ENCODE measurements at places on chromosomes 2 and 18.

GRCh38 chr2:3264010-3264744, 113.4 kb downstream of the EIPR1 start:
- no peak for DNase-seq

DNA sequence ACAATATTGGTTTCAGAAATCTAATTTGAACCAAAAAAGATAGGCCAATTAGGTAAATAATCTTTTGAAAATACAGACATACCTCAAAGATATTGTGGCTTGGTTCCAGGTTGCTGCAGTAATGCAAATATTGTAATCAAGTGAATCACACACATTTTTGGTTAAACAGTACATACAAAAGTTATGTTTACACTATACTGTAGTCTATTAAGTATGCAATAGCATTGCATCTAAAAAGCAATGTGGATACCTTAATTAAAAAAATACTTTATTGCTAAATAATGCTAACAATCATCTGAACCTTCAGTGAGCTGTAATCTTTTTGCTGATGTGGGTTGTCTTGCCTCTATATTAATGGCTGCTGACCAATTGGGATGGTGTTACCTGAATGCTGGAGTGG, 67.3 kb downstream of the KYNU start:
- DNase-seq, result no peak

DNA sequence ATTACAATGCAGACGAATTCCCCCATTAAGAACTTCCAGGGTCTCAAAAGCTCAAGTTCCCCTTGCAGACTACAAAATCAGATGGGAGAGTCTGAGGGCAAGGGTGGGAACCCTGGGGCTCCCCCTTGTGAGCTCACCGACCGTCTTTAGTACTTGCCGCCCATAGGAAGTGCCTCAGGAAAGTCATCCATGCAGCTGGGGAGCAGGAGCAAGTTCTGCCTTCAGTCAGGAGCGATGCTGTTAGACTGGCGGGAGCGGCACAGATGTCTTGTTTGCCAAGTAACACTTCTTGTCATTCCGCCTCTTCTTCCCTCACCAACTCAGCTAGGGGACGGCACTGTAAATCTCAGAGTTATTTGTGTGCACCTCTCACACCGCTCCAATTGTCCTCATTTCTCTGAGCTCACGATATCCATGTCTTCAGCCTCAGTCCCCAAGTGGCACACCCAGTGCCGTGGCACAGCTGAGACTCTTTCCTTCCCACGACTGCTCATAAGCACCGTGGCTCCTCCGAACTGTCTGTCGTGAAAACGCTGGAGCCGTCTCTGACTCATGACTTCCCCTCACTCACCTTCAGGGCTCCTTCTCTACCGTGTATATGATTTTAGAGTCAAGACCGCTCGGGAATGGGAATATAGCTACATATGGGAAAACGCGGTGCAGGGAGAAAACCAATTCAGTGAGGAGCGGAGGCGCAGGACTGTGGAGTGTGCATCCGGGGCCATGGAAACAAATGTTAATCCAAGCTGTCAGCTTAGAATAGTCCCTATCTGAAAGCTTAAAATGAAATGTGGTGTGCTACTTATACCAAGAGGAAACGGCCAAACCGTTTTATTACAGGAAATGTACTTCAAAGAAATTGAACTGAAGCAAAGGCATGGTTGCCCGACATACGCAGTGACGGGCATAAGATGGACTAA, 34.0 kb downstream of the UXS1 start:
- no peak for DNase-seq

DNA sequence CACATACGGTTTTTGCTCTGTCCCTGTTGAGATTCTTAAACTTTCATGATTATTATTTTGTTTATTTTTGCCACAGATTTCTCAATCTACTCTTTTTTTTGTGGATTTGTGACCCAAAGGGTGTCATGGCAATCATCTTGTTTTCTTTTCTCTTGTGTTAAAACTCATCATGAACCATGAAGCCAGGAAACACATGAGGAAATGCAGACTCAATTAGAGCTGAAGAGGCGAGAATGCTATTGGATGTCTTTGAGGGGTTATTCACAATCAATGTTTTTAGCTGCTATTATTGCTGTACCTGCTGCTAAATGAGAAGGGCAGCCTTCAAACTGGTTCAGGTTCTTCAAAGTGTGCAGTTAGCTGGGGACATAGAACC, 99.5 kb upstream of the MMADHC start:
- peak; percentile 29 for DNase-seq

DNA sequence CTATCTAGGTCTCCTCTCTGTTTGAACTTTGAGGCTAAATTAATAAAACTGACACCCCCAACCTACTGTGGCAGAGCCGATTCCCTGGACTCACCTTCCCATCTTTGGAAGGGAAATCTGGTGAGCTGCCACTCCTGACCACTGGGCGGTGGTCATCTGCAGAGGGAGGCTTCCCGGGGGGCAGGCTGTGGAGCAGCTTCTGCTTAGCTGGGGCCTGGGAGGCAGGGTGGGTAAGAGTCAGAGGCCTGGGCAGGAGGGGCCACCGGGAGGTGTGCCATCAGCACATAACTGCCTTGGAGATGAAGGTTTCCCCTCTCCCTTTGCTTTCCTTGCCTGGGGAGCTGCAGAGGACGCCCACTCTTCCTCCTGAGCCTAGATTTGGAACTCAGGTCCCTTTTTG, 2.3 kb upstream of the NPPC start:
- DNase-seq, result no peak

DNA sequence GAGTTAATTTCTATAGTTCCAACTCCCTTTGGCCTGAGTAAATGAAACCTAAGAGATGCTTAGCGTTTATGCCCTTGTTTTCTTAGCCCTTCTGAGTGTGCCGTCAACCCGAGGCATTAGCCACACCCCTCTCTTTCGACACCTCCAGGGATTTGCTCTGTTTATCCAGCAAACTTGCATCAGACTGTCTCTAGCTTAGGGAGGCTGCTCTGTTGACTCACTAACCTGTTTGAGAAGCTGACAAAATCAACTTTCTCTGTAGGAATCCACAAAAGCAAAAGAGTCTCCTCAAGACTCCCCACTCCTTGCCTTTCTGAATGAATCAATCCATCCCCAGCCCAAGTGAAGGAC, 317.6 kb downstream of the TNS1 start:
- DNase-seq, result peak; percentile 12

DNA sequence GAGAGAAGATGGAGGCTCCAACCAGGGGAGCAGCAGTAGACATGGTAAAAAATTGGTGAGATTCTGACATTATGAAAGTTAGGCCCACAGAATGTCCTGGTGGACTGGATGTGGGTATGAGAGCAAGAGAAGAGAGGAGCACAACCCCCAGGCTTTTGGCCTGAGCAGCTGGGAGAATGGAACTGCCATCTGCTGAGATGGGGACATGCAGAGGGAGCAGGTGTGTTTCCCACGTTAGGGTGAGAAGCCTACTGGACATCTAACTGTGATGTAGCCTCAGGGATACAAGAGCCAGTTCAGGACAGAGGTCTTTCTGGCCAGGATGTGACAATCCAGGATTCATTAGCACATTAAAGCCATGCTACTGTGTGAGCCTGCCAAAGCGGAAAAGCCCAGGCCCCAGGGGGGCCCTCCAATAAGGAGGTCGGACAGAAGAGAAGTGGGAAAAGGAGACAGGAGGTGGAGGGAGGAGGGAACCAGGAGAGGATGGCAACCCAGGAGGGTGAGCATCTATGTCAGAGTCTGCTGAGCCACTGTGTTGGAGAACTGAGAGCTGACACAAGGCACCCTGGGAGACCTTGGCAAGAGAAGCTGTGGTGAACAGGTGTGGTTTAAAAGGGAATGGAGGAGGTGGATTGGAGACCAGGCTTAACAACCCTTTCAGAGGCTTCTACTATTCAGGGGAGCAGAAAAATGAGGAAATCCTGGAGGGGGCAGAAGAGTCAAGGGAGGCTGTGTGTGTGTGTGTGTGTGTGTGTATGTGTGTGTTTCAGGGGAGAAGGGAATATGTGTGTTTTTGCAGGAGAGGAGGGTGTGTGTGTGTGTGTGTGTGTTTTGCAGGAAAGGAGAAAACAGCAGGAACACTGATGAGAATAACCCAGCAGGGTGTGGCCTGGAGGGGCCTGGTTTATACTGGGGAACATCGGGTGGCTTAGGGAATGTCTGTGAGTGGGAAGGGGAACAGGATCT, 10.5 kb downstream of the CYB5A start:
- DNase-seq, result no peak

- DNase-seq, result no peak
Observed at GRCh38 chr2:145749556-145749955, 1229.6 kb upstream of the ZEB2 start.

DNA sequence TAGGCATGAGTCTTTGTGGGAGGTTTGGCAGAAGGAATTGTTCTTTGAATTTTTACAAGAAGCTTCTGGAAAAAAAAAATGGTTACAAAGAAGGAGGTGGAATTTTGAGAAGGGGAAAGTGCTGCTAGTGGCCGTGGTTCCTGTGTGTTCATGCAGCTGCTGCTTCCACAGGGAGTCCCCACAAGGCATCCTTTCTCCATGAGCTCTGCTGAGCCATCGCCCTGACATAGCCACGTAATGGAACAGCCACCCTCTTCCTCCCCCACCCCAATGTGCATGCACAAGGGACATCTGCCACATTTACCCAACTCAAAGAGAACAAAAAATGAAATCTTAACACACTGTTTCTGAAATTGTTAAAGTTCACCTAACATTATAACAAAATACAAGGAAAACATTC, 529.7 kb downstream of the SATB2 start:
- no peak for DNase-seq

- DNase-seq, result no peak
Observed at GRCh38 chr2:144096531-144096930, 423.4 kb downstream of the ZEB2 start.

- DNase-seq, result peak; percentile 33
Observed at GRCh38 chr2:186256540-186256939, 229.5 kb upstream of the ZC3H15 start.

- peak; percentile 71 for DNase-seq
Observed at GRCh38 chr2:152036611-152037469, 62.0 kb downstream of the CACNB4 start.

GRCh38 chr2:33321876-33322483, 154.5 kb upstream of the RASGRP3 start:
- no peak for DNase-seq

DNA sequence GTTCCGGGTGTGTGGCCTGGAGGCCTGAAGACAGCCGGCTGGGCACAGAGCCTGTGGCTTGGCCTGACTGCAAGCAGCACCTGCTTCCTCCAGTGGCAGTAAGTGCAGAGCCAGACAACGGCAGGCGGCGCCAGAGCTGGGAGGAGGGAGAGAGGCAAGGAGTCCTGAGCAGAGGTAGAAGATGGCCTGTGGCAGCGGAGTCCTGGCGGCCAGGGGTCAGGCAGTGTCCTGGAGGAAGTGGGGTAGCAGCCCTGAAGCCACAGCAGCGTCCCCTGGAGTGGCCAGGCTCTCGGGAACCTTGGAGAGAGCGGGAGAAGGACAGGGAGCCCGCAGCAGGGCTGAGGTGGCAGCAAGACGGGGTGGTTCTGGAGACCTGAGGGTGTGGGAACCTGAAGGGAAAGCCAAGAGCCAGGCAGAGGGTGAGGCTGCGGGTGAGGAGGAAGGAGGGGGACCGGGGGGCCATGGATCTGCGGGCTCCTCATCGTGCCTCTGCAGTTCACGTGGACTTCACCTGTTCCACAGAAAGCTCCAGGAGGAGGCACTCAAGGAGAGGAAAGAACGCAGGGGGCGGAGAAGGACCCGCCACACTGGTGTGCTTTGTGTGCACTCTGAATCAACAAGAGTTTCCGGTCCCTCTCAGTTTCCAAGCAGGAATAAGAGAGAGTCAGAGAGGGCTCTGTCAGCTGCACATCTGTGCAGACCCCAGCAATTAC, 85.9 kb downstream of the USP40 start:
- DNase-seq, result peak; percentile 37

DNA sequence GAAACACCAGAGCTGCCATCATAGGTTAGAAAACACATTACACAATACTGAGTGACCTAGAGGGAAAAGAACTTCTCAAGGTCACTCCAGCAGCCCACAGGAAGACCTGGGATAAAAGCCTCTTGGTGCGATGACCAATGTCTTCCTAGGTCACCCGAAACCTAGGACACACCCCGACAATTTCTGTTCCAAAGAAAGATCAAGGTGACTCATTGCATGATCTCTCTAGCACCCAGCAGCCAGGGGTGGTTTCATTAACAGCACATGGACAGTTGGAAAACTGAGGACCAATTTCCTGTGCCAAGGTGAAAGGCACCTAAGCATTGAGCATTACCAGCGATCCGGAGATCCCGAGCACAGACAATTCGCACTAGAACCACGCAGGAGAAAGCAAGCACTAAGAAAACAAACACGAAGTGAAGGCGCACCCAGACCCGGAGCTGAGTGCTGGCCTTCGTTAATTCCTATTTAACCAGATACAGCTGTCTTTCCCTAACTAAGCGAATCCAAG, 1.5 kb downstream of the CACNB4 start:
- DNase-seq, result no peak

- DNase-seq, result peak; percentile 14
Observed at GRCh38 chr2:24613154-24613814, 122.2 kb downstream of the NCOA1 start.

DNA sequence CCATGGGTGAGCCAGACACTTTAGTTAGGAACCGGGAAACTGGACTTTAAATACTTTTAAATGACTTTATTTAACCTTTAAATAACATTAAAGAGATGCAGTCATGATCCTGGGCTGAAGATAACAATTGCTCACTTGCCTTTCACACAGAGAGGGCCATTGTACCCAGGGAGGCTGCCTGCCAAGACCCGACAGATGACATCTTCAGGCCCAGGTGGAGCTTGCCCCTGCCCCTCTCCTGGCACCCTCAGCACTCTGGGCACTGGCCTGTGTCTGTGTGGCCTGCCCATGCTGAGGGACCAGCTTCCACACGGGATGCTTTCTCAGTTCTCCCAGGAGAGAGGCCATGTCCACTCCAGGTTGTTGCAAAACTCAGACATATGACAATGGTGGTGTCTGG, 216.4 kb upstream of the MYT1L start:
- DNase-seq, result no peak

DNA sequence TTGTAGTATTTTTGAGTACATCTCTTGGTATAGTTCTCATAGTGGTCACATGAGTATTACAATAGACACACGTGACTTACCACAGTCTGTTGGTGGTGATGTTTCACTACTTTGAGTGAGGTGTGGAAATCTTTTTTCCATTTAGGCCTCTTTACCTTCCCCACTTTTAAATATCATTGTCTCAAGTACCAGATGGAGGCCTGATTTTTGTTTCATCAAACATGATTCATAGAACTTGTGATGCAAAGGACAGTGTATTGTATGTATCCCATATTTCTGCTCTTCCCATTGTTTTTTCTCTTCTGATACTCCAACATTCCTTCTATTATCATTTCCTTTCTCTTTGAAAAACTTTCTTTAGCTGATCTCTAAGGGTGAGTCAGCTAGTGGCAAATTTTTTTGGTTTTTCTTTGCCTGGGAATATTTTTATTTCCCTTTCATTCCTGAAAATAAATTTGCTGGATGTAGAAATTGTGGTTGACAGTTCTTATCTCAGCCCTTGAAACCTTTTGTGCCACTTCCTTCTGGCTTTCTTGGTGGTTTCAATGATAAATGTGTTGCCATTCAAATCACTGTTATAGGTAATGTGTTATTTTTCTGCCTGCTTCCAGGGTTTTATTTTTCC, 32.8 kb downstream of the RFX8 start:
- no peak for DNase-seq

- no peak for DNase-seq
Observed at GRCh38 chr2:187310701-187311100, 137.4 kb downstream of the CALCRL start.

- DNase-seq, result no peak
Observed at GRCh38 chr2:220432645-220433044, 805.2 kb downstream of the SLC4A3 start.

Data from NCI-H1436 (cell line).